Astrocyte of the cerebellum (primary cell): ENCODE measurements at places on chromosomes 12 and 14.

DNA sequence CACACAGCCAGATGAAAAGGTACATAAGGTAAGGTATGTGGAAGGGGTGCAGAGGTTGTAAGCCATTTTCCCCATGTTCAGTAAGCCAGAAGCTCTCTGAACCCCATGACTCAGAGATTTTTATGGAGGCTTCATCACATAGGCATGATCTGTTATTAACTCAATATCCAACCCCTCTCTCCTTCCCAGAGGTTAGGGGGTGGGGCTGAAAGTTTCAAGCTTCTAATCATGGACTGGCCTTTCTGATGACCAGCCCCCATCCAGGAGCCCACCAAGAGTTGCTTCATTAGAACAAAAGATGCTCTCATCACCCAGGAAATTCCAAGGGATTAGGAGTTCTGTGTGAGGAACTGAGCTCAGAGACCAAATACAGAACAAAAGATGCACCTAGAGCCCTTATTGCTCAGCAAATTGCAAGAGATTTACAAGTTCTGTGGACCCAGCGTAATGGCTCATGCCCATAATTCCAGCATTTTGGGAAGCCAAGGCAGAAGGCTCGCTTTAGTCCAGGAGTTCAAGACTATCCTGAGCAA, 103.2 kb upstream of the DAAM1 start:
- DNase-seq, result no peak

- DNase-seq, result no peak
Measured at GRCh38 chr14:99132821-99133635, 139.0 kb downstream of the BCL11B start.

- no peak for DNase-seq
Measured at GRCh38 chr12:130700492-130701401, 15.4 kb downstream of the RIMBP2 start.

- DNase-seq, result no peak
Measured at GRCh38 chr14:35299708-35300107, 7.5 kb downstream of the PSMA6 start.

DNA sequence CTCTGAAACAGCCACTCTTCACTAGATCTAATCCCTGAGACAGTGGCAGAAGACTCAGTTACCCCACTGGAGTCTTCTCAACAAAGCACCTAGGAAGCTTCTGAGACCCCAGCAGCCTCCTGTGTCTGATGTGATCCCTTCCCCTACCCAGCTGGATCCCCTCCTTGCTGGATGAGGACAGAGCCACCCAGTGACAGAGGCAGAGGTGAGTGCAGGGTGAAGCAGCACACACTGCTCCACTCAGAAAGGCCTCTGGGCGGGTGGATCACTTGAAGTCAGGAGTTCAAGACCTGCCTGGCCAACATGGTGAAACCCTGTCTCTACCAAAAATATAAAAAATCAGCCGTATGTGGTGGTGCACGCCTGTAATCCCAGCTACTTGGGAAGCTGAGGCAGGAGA, 2.7 kb downstream of the SPRYD3 start:
- no peak for DNase-seq

- DNase-seq, result no peak
Measured at GRCh38 chr12:131001493-131001892, 47.8 kb downstream of the ADGRD1 start.

DNA sequence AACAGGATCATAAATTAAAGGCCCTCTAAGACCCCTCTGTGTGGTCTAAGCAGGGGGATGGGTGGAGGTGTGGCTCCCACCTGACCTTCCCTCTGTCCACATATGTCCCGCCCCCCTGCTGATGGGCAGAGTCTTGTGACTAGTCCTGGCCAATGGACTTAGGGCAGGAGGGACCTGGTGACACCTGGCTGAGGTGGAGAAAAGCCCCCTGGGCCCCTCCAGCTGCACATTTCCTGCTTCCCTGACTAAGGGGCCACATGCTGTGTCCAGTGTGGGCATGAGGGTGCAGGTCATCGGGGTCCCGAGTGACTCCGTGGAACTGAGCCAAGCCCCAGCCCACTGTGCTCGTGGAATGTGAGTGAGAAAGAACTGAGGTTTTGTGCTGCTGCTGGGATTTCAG, 254.7 kb downstream of the ADGRD1 start:
- DNase-seq, result no peak

- DNase-seq, result no peak
Measured at GRCh38 chr14:49984424-49984823, 91.5 kb downstream of the ARF6 start.

DNA sequence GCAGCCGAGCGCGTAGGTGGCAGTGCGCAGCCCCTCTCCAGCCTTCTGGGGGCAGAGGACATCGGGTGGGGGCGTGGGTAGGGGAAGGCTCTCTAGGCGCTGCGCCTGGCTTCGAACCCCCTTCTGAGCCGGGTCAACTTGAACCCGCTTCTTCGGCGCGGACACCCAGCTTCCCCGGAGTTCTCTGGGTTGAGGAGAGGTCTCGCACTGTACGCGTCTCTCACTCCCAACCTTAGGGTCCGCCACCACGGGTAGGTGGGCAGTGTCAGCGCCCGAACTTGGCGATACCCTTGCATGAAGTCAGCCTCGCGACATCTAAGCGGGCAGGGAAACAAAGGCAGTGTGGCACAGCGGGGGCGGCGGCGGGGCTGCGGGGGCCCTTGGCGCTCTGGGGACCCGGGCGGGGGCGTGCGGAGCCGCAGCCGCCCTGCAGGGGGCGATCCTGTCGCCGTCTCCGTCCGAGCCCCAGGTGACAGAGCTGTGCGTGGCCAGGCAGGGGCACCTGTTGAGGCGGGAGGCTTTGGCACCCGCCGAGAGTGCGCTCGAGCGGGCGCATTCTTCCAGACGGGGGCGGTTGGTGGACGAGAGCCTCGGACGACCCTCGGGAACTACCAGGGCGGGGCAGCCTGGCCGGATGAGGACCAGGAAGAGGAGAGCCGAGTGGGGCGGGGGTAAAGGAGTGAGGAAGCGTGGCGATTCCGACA, 1.1 kb downstream of the GALNT16 start:
- no peak for DNase-seq

DNA sequence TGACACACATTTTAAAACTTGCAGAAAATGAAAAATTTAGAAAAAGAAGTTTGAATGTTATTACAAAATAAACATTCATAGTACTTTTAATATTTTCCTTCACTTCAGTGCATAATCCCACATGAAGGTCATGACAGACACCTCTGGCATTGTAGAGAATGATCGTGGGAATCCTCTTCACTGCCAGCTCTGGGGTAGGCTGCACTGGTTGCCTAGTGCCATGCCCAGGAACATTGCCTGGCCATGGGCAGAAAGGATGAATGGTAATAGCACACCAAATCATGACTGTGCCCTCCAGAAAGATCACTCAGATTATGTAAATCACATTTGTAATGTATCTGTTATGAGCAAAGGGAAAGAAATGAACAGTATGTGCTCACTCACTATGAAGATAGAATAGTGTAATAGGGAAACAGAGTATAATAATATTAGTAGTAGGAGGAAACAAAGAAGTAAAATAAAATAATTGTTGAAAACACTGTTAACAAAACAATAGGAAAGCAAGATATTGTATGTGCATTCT, 161.6 kb downstream of the PLCZ1 start:
- no peak for DNase-seq

GRCh38 chr12:108548954-108549521, 11.9 kb downstream of the SART3 start:
- DNase-seq, result no peak

DNA sequence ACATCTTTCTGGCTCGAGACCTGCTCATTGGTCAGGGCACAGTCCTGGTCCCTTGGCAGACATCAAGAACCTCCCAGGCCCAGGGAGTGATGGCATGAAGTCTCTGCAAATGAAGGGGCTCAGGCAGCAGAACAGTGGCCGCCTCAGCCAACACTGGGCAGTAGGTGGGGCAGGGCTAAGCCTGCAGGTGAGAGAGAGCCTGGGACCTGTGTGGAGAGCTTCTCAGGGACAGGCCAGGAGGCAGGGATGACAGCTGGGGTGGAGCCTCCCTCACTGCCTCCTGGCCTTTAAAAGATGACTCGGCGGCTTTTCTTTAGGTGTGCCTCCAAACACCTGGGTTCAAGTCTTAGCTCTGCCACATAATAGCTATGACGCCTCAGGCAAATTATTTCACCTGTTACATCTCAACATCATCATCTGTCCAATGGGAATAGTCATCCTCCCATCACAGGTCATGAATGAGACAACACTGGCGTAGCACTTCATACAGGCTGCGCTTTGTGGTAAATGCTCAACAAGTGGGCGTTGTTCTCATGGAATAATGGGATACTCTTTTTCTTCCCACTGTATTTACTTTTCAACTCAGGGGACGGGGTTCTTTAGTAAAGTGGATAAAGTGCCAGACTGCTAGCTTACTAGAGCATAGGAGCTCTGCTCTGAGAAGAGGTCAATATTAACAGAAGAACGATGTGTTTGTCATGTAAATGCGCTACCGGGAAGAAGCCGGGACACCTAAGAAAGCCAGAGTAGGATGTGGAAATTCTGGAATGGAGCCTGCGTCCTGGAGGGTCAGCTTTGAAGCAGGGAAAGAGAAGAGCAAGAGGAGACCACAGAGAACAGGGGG, 277.4 kb downstream of the FOXN3 start:
- no peak for DNase-seq

DNA sequence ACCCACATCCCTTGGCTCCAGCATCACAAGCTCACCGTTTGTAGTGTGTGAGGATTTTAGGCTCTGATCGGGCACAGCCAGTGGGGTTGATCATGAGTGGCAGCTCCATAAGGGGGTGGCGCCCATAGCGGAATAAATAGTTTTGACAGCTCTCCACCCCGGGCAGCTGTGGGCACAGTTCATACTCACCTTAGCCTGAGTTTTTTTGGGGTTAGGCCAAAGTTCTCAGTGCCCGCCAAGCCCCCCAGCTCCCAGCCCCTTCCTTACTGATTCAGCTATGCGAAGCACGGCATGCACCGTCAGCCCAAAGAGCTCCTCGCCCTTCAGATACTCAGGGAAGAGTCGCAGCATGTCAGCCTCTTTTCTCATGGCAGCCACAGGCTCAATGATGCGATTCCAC, 6.0 kb upstream of the PRKAG1 start:
- no peak for DNase-seq

GRCh38 chr14:85415015-85415712, 114.8 kb upstream of the FLRT2 start:
- peak; percentile 42 for DNase-seq

GRCh38 chr12:48993787-48994186, 5.4 kb downstream of the DDN start:
- no peak for DNase-seq

- DNase-seq, result peak; percentile 36
Measured at GRCh38 chr14:69726761-69727511, 40.0 kb upstream of the SRSF5 start.

GRCh38 chr14:101460986-101461750, 100.1 kb upstream of the DIO3 start:
- DNase-seq, result no peak

DNA sequence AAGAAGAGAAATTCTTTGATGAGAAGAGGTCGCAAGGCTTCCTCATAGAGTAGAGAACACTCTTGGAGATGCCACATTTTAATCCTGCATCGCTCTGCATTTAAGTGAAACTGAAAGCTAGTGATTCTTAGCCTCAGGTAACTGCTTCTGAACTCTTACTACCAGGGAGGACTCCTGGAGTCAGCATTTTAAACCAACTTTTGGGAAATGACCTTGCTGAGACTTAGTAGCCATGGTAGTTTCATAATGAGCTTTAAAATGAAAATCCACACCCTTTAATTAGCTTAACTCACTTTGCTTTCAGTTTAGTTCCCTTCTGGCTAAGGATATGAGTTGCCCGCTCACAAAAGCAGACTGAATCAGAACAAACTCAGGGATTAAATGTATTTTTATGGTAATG, 80.3 kb downstream of the SYNE2 start:
- DNase-seq, result no peak

GRCh38 chr14:69355607-69356281, 42.4 kb downstream of the ERH start:
- DNase-seq, result peak; percentile 45

DNA sequence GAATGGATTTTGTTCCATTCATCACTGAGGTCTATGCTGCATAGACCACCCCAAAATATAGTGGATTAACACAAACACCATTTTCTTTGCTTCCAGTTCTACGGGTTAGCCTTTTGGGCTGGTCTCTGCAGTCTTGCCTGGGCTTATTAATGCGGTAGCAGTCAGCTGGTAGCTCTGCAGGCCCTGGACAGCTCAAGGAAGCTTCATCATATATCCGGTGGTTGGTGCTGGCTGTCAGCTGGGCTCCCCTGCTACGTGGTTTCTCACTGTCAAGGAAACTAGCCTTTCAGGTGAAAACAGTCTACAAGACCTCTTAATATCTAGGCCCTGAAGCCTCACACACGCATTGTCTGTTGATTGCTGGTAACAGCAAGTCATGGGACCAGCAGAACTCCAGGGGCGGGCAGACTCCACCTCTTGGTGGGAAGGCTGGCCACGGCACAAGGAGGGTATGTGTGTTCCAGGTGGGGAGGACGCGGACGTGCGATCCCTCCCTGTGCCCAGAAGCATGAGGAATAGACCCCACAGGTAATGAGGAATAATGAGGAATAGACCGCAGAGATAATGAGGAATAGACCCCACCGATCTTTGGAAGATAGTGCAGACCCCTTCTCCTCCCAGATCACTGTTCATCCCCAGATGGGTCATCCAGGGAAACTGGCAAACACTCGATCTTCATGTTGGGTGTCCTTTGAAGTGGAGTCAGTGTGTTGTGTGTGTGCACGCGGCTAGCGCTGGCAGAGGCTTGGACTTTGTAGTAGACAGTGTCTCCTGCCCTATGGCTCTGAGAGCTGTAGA, 13.3 kb downstream of the TSPAN9 start:
- DNase-seq, result no peak

GRCh38 chr14:94059998-94060397, 21.0 kb downstream of the DDX24 start:
- DNase-seq, result no peak

- no peak for DNase-seq
Measured at GRCh38 chr14:95235351-95235750, 78.0 kb upstream of the DICER1 start.

DNA sequence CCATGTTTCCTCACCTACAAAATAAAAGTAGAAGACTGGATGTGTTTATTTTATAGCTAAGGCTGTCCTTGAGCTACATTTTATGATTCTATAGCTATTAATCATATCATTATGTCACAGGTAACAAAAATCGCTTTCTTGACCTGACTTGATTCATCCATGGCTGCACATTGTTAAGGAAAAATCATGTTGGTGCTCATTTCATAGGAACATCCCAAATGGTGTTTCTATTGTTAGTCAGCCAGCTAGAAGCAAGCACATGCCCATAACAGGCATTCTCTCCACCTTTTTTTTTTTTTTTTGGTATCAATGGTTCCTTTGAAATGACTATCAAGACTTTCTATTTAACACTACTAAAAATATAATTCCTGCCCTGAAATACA, 45.3 kb upstream of the PTHLH start:
- no peak for DNase-seq

GRCh38 chr14:54481695-54482094, 7.1 kb downstream of the GMFB start:
- no peak for DNase-seq
